ENCODE measurements at places on chromosomes 7 and 10. TPM values are rescaled to one million over a fixed set of nuclear protein-coding genes. Genes with fewer than 3 reads are reported as not detected.

CEP55 gene
- total RNA-seq, result 43.2 TPM

INSYN2A gene
- not detected for total RNA-seq

- no peak overlapping the region for H3K27ac ChIP-seq
- H3K4me3 ChIP-seq, result no peak overlapping the region
- H3K27me3 ChIP-seq, result no peaks in the 10 kb centered on the region
- H3K36me3 ChIP-seq, result no peaks in the 10 kb centered on the region
These were observed 22.0 kb downstream of the CSGALNACT2 start for GRCh38 chr10:43160046-43160920.

DNA sequence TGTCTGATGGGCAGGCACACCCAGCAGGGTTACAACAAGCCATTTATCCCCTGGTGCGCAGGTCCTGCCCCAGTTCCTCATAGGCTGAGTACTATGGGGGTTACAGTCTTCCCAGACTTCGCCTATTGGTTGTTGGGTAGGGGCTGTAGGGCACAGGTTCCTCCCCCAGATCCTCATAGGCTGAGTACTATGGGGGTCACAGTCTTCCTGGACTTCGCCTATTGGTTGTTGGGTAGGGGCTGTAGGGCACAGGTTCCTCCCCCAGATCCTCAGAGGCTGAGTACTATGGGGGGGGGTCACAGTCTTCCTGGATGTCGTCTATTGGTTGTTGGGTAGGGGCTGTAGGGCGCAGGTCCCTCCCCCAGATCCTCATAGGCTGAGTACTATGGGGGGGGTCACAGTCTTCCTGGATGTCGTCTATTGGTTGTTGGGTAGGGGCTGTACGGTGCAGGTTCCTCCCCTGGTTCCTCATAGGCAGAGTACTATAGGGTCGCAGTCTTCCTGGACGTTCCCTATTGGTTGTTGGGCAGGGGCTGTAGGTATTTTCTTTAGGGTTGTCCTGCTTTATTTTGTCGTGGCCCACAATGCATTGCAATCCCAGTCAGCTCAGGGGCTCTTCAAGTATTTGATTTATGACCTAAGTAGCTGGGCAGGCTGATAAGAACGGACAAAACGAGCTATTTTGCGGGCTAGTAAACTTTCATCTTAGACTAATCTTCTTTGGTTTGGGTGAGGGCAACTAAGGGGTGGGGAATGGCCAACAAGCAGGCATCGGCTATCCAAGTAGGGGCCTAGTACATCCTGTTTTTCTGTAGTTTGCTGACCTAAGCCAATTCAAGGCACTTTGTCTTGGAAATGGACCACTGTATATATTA, 3.4 kb downstream of the LRRC27 start:
- no peaks in the 10 kb centered on the region for H3K4me1 ChIP-seq
- no peak for DNase-seq
- no peaks in the 10 kb centered on the region for H3K27me3 ChIP-seq
- no peaks in the 10 kb centered on the region for H3K36me3 ChIP-seq

GRCh38 chr7:110786328-110786965, 304.5 kb upstream of the LRRN3 start:
- H3K27ac ChIP-seq, result no peak overlapping the region
- DNase-seq, result peak; percentile 4
- no peaks in the 10 kb centered on the region for H3K4me1 ChIP-seq
- H3K36me3 ChIP-seq, result no peaks in the 10 kb centered on the region
- H3K4me3 ChIP-seq, result no peak overlapping the region
- no peaks in the 10 kb centered on the region for H3K27me3 ChIP-seq

DNA sequence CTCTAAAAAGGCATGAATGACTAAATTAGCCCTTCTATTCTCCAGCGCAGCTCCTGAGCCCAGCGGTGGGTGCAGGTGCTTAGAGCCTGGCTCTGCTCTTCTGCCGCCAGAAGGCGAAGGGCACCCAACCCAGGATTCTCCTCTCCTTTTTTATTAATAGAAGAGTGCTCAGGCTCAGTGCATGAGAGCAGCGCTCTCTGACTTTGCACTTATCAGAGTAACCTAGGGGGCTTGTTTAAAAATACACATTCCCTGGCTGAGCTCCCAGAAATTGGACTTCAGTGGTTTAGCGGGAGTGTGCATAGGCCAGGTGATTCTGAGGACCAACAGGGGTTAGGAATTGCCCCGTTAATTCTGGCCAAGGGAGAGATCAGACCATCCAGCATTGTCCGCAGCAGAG, 1.7 kb upstream of the PFKP start:
- no peak for DNase-seq
- H3K4me3 ChIP-seq, result no peak overlapping the region
- H3K27me3 ChIP-seq, result no peaks in the 10 kb centered on the region

GRCh38 chr7:155384751-155385150, 73.2 kb upstream of the EN2 start:
- H3K4me3 ChIP-seq, result no peak overlapping the region
- H3K4me1 ChIP-seq, result no peaks in the 10 kb centered on the region
- no peak overlapping the region for H3K27ac ChIP-seq

DNA sequence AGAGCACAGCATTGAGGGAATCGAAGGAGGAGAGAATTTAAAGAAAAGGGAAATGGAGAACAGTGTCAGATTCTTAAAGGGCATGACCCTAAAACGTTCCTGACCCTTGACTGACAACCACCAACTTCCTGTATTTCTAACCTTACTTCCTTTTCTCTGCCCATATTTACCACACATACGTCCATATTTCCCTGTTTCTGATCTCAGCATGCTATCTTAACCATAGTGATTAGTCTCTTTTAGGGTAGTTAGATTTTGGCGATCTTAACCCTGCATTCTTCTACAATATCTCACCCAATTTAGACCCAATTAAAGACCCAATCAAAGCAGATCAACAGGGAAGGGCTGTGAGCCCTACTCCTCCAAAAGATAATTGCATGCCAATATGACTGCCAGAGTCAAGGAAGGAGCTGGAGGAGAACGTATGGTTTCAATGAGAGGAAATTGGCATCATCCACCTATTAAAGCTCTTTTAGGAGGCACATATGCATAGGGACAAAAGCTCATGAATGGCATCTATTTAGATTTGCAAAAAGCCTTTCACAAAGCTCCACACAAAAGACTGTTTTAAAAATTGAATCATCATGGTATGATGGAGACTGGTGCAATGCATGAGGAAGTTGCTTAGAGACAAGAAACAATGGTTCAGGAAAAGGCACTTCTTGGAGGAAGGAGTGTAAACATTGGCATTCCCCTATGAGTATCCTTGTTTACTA, 49.0 kb upstream of the ARHGAP12 start:
- H3K36me3 ChIP-seq, result no peaks in the 10 kb centered on the region
- H3K4me3 ChIP-seq, result no peak overlapping the region
- no peak overlapping the region for H3K27ac ChIP-seq
- H3K27me3 ChIP-seq, result no peaks in the 10 kb centered on the region
- H3K4me1 ChIP-seq, result no peaks in the 10 kb centered on the region

GRCh38 chr7:47344171-47344955, 237.5 kb downstream of the TNS3 start:
- H3K4me3 ChIP-seq, result no peak overlapping the region
- H3K27me3 ChIP-seq, result no peaks in the 10 kb centered on the region

GRCh38 chr7:95688931-95689495, 83.3 kb upstream of the DYNC1I1 start:
- H3K27ac ChIP-seq, result no peak overlapping the region
- peaks cover 9% of the 10 kb centered on the region for H3K4me1 ChIP-seq
- no peaks in the 10 kb centered on the region for H3K27me3 ChIP-seq
- no peak overlapping the region for H3K4me3 ChIP-seq

GRCh38 chr10:93469454-93469853, 12.7 kb downstream of the MYOF start:
- H3K36me3 ChIP-seq, result no peaks in the 10 kb centered on the region
- H3K4me3 ChIP-seq, result no peak overlapping the region
- DNase-seq, result peak; percentile 20
- peaks cover 24% of the 10 kb centered on the region for H3K4me1 ChIP-seq

- H3K27me3 ChIP-seq, result no peaks in the 10 kb centered on the region
- H3K4me3 ChIP-seq, result no peak overlapping the region
- H3K36me3 ChIP-seq, result peaks cover 12% of the 10 kb centered on the region
- H3K27ac ChIP-seq, result no peak overlapping the region
- no peaks in the 10 kb centered on the region for H3K4me1 ChIP-seq
- peak; percentile 89 for DNase-seq
These were observed 14.4 kb upstream of the AHCYL2 start for GRCh38 chr7:129210256-129210988.

DNA sequence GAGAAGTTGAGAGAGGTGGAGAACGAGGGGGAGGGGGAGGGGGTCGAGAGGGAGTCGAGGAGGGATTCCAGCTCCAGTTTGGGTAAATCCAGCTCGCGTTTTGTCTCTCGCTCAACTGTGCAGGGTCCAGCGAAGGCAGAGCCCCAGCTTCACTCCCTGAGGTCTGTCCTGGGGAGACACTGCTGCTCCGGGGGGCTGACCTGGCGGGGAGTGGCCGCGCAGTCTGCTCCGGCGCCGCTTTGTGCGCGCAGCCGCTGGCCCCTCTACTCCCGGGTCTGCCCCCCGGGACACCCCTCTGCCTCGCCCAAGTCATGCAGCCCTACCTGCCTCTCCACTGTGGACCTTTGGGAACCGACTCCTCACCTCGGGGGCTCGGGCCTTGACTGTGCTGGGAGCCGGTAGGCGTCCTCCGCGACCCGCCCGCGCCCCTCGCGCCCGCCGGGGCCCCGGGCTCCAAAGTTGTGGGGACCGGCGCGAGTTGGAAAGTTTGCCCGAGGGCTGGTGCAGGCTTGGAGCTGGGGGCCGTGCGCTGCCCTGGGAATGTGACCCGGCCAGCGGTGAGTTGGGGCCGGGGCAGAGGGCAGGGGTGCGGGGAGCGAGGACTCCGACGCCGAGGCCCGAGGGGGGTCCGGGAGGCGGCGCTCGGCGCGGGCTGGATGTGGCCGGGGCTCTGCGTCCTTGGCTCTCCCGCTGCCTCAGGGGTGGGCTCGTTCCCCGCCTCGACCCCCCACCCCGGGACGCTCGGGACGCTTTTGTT, at the start of gene TET1:
Gene TET1 (plus strand): TSS at position 152 of the 757 bp plus-strand sequence. CDS start 12,002 bp downstream, outside the sequence.
- peak within 1 kb of the TSS; percentile 93 for H3K4me3 ChIP-seq
- DNase-seq, result peak; percentile 83
- no peaks in the 10 kb centered on the region for H3K4me1 ChIP-seq
- H3K36me3 ChIP-seq, result no peaks in the 10 kb centered on the region
- peak within 1 kb of the TSS; percentile 34 for H3K27ac ChIP-seq

Data from SJCRH30 (cell line).